ENCODE measurements at places on chromosomes 5 and 9.

- DNase-seq, result no peak
Measured at GRCh38 chr5:6715271-6715670, 2.0 kb downstream of the TENT4A start.

- DNase-seq, result no peak
Measured at GRCh38 chr5:169416583-169417196, 115.8 kb upstream of the SLIT3 start.

GRCh38 chr9:122246666-122247065, 17.9 kb upstream of the LHX6 start:
- no peak for DNase-seq

DNA sequence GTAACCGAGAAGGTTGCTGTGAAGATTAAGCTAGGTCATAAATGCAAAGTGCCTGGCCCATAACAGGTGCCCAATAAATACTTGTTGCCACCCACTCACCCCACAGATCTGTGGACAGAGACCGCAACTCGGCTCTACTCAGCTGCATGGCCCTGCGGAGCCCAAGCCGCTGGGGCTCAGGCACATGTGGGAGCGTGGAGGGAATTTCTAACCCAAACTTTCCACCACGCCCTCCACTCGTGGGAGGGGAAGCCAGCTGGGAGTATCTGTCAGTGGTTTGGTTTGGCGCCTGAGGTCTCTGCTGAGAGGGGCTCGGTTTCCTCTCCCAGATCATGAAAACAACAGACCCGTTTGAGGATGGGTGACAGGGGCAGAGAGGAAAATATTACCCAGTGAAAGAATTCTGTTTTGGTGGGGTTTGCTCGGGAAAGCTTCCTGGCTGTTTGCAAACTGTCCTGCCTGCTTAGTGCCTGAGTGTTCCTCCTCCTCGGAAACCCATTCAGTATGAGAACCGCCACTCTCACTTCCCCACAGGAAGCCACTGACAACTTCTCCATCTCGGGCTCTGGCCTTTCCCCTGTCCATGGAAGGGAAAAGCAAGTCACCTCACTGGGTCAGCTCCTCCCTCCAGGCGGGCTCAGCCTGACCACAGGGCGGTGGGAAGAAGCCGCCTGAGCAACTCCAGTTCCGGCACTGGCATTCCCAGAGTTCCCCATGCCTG, 60.1 kb downstream of the RGS3 start:
- DNase-seq, result peak; percentile 81

- DNase-seq, result no peak
Measured at GRCh38 chr9:82149501-82149946, 161.0 kb downstream of the SPATA31D1 start.

DNA sequence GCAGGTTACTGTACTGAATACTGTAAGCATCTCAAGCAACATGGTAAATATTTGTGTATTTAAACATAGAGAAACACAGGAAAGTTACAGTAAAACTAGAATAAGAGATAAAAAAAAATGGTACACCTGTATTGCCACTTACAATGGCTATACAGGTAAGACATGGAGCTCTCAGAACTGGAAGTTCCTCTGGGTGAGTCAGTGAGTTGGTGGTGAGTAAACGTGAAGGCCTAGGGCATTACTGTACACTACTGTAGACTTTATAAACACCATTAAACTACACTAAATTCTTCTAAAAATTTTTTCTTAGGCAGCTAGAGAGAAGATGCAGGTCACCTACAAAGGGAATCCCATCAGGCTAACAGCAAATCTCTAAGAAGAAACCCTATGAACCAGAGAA, 872.9 kb downstream of the TAF11L14 start:
- DNase-seq, result no peak

GRCh38 chr5:122454541-122454940, 142.5 kb downstream of the SNCAIP start:
- DNase-seq, result no peak

- DNase-seq, result no peak
Measured at GRCh38 chr5:6338135-6338534, 40.2 kb downstream of the MED10 start.

- no peak for DNase-seq
Measured at GRCh38 chr5:66515209-66515608, 81.0 kb upstream of the MAST4 start.

DNA sequence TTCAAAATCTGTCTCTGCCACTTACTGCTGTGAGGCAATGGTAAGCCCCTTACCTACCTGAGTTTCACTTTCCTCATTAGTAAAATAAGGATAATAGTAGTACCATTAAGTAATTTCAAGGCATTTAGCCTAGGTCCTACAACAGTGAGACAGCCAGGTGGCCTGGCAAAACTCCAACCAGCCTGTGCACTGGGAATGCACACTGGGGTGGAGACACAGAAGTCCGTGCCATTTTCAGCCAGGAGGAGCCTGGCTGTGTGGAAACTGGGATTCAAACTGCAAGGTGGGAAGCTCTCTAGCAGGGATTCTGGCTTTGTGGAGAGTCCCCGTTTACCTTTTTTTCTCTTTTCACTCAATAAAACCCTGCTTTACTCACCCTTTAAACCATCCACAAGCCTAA, 630.4 kb downstream of the PRELID2 start:
- DNase-seq, result no peak

GRCh38 chr5:36667824-36668223, 61.4 kb downstream of the SLC1A3 start:
- no peak for DNase-seq

DNA sequence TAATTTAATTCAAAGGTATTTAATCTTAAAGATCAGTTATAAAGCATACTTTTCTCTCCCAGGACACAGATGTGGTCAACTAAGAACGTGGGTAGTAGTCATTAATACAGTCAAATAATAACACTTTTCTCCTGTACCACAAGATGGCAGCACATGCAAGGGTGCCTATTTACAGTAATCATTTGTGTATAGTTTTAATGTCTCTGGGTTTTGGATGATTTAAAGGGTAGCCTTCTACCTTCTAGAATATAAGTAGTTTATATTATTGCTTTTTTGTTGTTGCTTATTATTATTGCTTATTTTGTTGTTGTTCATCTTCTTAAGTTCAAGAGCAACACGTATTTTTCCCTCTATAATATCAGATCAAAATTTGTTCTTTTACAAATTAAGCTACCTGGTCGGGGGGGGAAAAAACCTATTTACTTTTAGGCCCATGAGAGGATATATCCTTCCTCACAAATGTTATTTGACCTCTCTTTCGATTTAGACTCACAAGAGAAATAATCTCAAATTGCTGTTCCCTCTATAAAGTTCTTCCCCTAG, 59.6 kb upstream of the SLC27A6 start:
- DNase-seq, result peak; percentile 28

DNA sequence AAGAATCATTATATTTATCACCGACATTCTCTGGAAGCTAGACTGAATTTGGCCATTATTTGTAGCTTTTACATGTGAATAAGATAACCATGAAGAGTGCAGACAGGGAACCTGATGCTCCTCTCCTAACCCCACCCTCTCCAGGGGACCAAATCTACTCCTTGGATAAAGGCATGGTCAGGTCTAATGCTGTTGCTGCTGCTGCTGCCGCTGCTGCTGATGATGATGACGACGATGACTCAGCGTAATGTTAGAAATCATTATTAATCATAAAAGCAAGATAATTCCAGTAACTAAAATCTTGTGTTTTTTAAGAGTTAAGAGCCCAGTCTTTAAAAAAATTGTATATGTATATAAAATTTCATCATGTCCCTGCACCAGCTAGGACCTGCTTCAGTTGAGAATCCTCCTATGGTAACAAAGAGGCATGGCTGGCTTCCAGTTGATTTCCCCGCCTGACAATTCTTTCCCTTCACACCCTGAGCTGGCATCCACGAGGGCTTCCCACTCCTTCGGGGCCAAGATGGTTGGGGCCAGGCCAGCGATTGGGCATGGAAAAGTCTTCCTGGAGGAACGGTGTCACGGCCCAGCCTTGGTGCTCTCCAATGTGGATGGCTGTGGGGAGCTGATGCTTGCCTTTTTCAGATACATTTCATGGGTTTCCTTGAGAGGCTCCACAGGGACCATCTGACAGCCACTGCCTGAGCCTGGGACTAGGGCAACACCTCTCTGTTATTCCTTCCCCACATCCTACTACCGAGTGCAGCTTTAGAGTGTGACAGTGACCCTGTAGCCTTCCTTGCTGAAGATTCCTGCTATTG, 400.0 kb downstream of the CTNND2 start:
- DNase-seq, result no peak

- no peak for DNase-seq
Measured at GRCh38 chr9:114957558-114957957, 27.2 kb upstream of the TNFSF8 start.

DNA sequence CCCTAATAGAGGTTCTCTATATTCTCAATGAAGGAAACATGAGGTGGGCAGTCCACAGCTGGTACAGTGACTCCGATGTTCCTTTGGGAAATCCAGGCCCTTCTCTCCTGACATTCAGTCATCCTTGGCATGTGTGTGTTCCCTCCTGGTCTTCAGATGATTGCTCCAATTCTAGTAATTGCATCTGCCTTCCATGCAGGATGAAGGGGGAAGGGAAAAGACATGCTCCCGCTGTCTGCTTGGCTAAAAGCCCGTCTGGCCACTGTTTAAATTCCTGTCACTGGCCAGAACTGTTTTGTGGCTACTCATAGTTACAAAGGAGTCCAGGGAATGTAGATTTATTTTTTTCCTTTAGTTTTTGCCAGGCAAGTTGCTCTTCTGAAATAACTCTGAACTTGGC, 65.0 kb downstream of the MAST4 start:
- DNase-seq, result no peak

- no peak for DNase-seq
Measured at GRCh38 chr5:94281236-94281801, 337.1 kb downstream of the KIAA0825 start.

- DNase-seq, result no peak
Measured at GRCh38 chr9:109901201-109901600, 121.2 kb downstream of the PALM2AKAP2 start.

GRCh38 chr9:98391406-98391805, 136.0 kb upstream of the TBC1D2 start:
- no peak for DNase-seq

- peak; percentile 45 for DNase-seq
Measured at GRCh38 chr5:75510836-75511434, 494 bp downstream of the CERT1 start.

DNA sequence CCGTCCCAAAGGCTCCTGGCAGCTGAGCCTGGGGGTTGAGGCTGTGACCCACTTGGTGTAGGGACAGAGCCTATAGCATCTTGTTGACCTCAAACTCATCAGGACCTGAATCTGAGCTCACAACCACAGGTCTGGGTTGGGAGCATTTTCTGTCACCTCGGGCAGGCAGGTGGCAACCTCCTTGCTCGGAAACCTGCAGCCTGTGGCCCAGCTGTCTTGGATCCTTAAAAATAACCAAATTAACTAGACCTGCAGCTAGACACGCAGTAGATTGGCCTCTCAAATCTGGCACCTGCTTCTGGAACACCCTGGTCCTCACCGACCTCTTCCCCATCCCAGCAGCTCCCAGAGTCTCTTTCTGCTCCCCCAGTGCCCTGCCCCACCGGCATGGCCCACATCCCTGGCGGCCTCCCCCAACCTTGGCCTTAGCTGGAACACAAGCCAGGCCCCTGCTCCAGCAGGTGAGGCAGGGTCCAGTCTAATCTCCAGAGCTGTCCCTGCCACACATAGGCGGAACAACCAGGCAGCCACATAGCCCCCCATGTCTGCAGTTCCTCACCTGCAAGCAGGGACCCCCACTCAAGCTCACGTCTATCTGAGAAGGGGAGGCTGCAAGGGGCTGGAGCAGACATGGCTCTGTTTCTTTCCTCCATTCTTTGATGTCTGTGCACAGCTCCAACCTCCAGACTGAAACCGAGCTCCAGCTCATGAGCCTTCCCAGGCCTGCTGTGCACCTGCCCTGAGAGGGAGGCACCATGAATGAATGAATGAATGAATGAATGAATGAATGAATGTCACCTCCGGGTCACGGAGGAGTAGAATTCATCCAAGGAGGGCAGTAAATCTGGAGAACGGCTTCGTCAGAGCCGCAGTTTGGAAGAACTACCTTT, 28.3 kb downstream of the PAEP start:
- no peak for DNase-seq

- DNase-seq, result no peak
Measured at GRCh38 chr5:126178521-126178920, 244.7 kb upstream of the GRAMD2B start.
